ENCODE measurements at places on chromosomes 11 and 22.

GRCh38 chr11:35784699-35785098 lies 122.1 kb downstream of the TRIM44 start:
- no peak for DNase-seq

DNA sequence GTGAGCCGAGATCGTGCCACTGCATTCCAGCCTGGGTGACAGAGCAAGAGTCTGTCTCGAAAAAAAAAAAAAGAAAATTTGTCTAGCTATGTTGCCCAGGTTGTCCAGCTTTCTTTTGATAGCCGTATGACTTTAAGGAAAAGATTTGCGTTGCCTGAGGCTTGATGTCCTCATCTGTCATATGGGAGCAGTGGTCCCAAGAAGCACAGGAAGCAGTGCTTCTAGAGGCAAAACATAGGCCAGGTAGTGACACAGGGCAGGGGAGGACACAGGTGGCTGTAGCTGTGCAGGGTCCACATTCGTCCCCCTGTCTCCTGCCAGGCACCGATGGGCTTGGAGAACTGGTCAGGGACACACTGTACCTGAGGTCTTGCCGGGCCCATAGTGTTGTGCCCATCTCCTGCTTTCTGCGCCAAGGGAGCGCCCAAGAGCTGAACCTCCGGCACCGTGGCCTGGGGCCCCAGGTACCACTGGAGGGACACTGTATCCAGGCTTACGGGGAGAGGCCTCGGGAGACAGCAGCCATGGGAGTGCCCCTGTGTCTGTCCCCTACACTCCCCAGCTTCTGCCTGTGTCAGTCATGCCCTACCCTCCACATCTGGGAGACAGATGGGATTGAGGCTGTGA lies 1.4 kb downstream of the LRRC74B start:
- no peak for DNase-seq

GRCh38 chr22:39073981-39074380 lies 3.1 kb upstream of the APOBEC3G start:
- DNase-seq = no peak

DNA sequence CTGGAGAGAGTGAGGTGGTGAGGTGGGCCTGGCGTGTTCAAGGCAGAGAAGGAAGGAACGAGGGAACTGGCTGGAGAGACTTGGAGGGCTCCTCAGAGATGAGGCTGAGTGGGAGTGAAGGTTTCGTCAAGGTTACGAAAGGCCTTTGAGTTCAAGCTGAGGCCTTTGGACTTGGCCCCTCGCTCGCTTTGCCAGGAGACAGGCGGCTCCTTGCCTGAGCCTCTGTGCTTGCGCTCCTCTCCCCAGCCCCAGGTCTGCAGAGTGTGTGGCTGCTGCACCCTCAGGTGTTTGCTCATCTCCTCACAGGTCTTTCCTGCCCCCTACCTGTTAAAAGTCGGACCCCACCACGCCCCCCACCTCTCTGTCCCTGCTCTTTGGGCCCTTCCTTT lies 91.6 kb downstream of the ATXN10 start:
- DNase-seq = no peak

DNA sequence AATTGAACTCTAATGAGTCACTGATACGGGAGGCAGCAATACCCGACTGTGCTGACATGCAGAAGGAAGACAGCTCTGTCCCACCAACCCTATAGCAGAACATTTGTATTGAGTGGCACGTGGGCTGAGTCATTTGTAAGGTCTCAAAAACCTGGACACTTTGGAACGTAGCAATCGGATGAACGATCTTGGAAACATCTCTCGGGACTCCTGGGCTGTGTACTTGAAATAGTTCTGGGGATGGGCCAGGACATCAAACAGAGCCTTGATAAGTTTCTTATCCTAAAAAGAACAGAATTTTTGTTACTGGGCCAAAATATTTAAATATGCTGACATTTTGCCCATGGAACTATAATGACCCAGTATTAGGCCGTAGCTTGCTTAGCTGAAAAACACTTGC lies 17.1 kb upstream of the NRIP3 start:
- no peak for DNase-seq

DNA sequence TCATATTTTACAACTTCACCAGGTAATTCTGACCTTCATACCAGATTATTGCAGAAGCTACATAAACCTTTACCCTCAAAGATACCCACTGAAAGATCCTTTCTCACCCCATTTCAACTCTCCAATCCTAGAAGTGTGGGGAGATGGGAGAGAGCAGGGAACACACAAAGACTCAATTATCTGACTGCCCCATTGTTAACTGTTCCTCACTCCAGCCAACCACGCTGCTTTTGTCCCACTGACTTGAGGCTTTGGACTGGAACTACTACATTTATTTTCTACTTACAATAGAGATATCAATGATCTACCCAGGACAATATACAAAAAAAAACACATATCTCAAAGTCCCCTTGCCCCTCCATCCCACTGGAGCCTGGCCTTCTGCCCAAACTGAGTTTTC lies 44.7 kb upstream of the SLN start:
- DNase-seq = no peak

- no peak for DNase-seq
Observed at GRCh38 chr11:56764976-56765375, 16.5 kb upstream of the OR9G4 start.

DNA sequence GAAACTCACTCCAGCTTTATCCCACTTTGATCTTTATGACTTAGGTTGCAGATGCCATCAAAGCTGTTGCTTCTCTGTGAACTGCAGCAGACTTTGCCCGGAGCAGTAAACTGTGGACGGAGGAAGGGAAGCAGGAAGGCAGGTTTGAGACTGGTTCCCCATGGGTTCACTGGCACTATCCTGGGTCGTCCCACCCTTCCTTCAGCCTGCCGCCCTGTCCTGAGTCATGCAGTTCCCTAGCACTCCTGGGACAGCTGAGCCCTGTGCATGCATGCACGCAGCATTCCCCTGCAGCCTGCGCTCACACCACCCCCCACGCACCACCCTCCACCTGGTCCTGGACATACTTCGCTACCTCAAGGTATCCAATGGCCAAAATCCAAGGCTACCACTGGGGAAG lies 23.5 kb upstream of the P2RY2 start:
- no peak for DNase-seq

DNA sequence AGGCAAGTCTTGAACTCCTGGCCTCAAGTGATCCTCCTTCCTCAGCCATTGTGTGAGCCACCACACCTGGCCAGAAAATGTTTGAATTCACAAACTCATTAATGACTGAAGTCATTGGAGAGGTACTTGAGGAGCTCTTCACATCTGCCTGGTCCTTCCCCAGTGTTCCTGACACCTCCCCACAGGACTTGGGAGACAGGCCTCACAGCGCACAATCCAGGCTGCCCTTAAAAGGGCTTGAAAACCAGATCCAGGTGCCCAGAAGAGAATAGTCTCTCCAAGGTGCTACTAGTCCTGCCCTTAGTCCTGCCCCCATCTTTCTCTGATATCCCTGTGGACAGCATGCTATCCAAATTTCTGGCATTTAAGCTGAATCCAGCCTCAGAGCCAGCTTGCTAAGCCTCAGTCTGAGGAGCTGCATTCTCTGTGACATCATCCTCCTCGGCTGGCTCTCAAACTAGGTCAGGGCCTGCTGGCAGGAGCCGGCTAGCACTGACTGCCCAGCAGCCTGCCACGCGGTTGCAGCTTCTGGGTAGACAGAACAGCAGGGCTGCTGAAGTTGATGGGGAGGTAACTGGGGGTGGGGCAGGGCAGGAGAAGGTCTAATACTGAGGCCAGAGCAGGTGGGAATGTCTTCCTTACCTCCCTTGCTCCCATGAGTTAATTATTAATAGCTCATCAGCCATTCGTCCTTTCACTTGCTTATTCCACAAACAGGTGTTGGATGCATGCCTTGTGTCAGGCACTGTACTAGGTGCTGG lies 35.3 kb upstream of the NECTIN1 start:
- DNase-seq = no peak

DNA sequence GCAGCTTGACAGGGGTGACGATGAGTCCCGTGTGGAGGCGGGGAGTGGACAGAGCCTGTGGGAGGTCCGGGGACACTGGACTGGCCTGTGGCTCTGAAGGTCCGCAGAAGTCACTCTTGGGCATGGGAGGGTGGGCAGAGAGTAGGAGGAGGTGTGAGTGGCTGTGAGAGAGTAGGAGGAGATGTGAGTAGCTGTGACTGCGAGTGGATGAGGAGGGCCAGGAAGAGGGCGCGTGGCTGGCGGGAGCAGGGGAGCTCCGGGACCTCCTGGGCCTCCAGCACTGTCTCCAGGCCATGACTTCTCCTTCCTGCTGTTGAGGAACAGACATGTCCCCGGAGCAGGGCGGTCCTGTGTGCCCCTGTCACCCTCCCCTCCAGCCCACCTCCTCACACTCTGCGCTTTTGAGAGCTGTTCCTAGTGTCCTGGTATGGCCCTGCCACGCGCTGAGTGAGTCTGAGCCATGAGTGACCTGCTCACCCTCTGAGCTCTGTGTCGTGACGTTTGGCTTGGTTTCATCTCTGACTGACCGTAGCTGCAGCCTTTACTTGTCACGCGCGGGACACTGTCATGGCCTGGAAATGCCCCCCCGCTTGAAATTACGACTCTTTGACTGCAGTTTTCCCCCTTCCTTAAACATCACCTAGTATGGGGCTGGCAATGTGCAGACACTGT lies 391.5 kb downstream of the TBC1D22A start:
- DNase-seq = no peak

DNA sequence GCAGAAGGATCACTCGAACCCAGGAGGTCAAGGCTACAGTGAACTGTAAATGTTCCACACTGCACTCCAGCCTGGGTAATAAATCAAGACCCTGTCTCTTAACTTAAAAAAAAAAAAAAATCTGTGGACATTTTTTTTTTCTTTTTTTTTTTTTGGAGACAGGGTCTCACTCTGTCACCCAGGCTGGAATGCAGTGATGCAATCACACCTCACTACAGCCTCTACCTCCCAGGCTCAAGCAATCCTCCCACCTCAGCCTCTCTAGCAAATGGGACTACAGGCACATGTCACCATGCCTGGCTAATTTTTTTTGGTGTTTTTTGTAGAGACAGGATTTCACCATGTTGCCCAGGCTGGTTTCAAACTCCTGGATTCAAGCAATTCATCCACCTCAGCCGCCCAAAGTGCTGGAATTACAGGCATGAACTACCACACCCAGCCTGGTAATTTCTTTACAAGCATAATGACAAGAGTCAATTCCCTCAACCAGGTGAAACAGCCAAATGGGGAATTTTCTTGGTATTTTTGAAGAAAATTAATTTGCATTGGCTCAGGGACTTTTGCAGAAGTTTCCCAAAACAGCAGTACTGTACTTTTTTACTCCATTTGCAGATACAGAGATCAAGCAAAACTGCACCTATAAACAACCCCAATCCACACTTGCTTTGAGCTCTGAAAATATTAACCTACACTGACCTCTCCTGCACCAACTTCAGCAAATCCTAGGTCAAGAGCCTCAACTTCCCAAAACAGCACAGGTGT lies 44.0 kb downstream of the MRTFA start:
- no peak for DNase-seq

DNA sequence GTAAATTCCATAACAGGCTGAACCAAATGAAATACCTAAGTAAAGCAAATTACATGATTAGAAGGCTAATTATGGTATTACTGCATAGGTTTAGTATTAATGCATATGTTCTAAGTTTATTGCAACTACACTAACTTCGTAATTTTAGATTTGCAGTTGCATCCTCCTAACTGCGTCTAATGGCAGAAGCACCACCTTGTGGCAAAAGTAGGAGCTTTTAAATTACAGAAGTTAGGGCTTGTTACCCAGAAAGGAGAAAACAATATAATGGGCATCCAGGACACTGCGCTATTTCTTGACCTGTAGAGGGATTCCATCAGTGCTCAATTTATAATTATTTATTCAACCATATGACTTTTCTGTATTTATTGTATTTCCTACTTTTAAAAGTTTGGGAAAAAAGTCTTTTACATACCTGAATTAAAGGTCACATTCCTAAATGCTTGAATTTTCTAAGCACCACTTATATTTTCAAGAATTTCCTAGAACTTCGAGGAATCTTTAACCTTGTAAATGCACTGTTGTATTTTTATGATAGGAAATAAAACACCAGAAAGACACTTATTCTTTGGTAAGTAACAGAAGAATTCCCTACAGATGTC lies 16.3 kb upstream of the GPR83 start:
- DNase-seq = no peak

DNA sequence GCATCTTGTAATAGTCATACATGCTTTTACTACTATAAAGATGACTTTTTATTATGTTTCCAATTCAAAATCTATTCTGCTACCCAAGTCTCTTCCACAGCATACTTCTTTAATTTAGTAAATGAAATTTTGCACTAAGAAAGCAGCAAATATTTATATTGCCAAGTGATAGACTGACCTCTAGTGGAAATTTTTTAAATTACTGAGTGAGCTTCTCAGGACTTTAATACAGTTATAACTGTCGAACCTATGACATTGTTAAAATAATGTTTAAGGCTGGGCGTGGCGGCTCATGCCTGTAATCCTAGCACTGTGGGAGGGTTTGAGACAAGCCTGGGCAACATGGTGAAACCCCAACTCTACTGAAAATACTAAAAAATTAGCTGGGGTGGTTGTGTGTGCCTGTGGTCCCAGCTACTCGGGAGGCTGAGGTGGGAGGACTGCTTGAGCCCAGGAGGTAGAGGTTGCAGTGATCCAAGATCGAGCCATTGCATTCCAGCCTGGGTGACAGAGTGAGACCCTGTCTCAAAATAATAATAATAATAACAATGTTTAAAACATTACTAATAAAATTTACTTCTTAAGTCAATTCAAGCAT lies 27.3 kb downstream of the STK33 start:
- no peak for DNase-seq

DNA sequence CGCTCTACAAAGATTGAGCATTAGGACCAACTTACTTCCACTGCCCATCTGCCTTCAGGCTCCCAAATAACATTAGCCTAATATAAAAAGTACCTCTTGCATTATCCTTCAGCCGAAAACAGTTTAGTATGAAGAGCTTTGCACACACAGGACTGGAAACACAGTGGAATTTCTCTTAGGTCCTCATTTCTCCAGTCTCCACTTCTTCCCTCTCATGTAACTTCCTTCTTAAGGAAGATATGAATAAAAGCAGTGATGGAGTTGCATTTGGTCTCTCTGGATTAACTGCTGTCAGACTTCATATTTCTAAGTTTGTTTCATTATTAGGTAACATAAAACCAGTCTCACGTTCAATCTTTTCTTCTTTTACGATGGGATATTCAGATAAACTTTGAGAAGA lies 5.6 kb upstream of the MPEG1 start:
- DNase-seq = no peak

DNA sequence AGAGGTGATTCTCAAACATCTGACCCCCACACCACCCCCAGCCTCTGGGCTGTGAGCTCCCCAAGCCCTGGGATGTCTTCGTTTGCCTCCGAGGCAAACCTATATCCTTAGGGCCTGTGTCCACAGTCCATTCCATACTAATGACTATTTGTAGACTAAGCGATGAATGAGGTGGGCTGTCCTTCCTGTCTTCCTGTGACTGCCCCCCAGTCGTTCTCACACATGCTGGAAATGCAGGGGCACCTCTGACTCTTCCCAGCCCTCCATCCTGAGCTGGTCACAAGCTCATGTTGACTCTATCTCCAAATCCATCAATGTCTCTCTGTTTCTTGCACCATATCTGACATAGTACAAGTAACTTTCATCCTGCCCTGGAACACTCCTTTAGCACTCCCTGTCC lies 4.8 kb downstream of the ATG16L2 start:
- no peak for DNase-seq
